Stimulated activated naive CD4-positive, alpha-beta T cell (primary cell): ENCODE measurements at places on chromosomes 6 and 20.

DNA sequence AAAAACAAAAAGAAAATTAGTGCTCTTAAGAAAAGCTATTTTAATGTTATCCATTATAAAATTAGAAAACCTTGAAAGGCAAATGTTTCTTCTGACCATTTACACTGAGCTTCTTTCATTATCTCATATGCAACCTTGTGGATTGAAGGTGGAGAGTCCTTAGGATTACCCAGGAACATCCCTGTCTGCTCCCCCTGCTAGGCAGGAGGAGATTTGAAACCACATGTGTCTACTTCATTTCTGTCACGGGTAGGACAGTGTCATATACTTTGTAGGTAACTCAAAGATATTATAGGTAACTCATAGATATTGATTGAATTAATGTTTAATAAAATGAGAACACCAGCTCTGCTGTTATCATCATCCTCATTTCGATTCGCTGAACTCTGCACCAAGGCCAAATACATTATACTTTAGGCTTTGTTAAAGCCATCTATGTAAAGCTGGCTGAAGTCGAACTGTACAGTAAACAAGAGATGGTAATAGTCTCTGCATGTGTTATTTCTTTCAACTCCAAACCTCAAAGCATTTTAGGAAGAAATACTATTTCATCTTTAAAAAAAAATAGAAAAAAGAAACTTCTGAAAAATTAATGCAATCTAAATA lies 49.5 kb downstream of the HDAC2 start:
- DNase-seq = no peak

- DNase-seq = no peak
Observed at GRCh38 chr6:147805155-147805554, 296.7 kb downstream of the SAMD5 start.

DNA sequence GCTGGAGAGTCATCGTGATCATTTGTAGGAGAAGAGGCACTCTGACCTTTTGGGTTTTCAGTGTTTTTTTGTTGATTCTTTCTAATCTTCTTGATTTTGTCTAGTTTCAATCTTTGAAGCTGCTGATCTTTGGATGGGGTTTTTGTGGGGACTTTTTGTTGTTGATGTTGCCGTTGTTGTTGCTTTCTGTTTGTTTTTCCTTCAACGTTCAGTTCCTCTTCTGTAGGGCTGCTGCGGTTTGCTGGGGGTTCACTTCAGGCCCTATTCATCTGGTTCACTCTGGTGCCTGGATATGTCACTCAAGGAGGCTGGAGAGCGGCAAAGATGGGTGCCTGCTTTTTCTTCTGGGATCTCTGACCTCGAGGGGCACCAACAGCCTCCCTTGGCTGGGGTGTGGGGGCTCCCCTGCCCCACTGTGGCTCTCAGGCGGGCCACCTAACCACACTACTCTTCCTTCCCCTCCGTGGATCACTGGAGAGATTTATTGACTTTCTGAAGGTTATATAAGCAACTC lies 21.5 kb upstream of the TMEM244 start:
- DNase-seq = no peak

GRCh38 chr6:126054258-126054702 lies 67.9 kb downstream of the TRMT11 start:
- no peak for DNase-seq

DNA sequence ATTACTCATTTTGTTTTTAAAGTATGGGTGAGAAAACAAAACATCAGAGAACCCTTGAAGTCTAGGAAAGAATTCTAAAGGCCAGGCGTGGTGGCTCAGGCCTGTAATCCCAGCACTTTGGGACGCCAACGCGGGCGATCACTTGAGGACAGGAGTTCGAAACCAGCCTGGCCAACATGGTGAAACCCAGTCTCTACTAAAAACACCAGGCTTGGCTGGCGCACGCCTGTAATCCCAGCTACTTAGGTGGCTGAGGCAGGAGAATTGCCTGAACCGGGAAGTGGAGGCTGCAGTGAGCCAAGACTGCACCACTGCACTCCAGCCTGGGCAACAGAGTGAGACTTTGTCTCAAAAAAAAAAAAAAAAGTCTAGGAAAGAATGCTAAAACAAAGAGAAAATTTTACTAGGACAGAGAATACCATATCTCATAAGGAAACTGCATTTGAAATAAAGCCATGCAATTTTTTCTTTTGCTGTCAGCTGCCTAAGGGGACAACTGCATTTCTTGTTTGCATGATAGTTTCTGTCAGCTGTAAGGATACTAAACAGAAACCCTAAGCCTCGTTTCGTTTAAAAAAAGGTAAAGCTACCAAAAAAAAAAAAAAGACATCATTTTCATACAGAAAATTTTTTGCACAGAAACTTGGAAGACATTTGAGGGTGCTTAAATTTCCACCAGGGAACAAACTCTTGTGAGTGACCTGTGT lies 32.1 kb downstream of the SMLR1 start:
- no peak for DNase-seq

DNA sequence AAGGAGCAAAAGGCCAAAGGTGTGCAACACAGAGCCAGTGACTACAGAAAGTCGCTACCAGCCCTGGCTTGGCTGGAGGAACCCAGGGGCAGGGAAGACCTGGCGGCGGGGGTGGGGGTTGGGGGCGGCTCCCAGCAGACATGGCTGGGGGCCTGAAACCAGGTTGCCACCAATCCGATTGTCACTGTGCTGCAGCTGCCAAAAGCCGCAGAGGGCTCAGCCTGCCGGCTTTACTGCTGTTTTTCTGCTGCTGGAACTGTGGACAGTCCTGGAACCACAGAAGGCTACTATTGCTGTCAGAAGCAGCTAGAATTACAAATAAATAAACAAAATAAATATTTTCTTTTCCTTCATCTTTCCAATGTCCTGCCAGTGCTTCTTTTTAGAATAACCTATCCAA lies 25.7 kb upstream of the OGFRL1 start:
- no peak for DNase-seq

DNA sequence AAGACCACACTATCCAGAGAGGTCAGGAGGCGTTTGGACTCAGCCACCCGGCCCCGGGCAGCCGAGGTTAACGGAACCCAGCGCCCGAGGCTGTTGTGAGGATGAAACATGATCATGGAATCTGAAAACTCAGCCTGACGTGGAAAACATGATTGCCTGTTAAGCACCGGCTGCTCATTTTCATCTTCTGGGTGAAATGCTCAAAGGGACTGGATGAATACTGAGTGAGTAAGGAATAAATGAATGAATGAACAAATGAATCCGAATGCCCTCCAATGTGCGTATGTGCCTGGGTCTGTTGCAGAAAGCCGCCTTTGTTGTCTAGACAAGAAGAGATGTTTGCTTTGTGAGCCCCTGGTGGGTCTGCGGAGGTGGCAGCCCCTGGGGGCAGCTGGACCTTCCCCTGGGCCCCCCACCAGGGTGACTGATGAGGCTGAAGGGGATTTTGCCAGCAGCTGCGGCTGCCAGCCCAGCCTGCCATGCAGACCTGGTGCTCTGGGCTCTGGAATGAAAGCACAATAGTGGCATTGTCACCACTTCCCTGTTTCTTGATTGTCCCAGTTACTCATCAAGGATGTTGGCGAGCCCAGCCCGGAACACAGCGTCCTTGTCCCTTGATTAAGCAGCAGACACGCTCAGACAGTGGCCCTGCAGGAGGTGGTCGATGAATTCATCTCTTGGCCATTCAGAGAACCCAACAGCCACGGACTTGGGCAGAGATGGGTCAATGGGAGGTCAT lies 211.1 kb downstream of the ANKRD60 start:
- DNase-seq = no peak

DNA sequence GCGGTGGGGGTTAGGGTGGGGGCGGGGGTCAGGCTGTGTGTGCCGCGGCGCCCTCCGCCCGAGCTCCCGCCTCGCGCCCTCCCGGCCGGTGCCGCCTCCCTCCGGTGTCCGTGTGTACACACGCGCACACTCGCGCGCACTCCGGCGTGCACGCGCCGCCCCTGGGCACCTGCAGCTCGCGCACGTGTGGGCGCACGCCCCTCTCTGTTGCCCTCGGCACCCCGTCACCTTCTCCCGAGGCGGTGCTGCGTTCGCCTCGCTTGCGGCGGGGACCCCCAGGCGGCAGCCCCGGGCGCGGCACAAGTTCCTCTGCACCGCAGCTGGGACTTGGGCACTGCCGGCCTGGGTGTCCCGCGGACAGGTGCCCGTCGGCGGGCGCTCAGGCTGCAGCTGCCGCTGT lies 525 bp downstream of the MACROD2 start:
- no peak for DNase-seq
